ENCODE measurements at places on chromosomes 5 and 9. TPM values are rescaled to one million over a fixed set of nuclear protein-coding genes. Genes with fewer than 3 reads are reported as not detected.

Gene LMNB1
- 112 TPM for total RNA-seq

Gene CTNND2
- total RNA-seq: 0.12 TPM

Gene SPINK5
- total RNA-seq: not detected

Gene PHYHD1
- 21.2 TPM for total RNA-seq

Gene SYK
- total RNA-seq: 15.7 TPM

Gene FRRS1L
- total RNA-seq: 0.69 TPM

Gene CD72
- total RNA-seq: 0.51 TPM

Gene SLC44A1
- total RNA-seq: 21.2 TPM

Gene COMMD10
- total RNA-seq: 33.6 TPM

Gene NTNG2
- total RNA-seq: not detected

Gene MEIKIN
- not detected for total RNA-seq

GRCh38 chr5:56244627-56245026 is 11.5 kb upstream of the ANKRD55 start:
- no peak for DNase-seq

GRCh38 chr9:27441741-27442070 is 82.4 kb upstream of the IFNK start:
- DNase-seq: no peak

DNA sequence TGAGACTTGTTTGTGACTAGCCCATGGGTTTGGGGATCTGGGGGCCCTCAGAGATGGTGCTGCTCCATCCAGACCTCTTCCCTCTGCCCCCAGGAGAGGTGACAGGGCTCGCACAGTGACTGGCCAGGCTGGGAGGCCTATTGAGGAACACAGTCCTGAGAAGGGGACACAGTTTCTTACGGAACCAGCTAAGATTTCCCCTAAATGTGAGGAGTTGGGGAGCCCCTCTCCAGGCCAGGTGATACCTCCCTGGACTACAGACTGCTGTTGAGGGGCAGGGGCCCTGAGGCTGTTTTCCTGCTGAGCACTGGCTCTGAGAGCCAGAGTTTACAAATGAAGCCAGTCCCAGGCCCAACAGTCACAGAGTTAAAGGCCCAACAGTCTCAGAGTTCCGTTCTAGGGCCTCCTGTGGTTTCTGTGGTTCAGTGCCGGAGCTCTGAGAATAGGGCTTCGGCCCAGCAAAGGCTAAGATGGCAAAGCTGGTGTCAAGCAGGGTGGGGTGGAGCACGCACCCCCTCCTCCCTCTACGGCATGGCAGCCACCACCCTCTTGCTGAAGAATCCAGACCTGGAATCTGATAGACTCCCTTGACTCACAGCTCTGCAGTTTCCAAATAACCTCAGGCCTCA is 1.1 kb upstream of the SEMA4D start:
- no peak for DNase-seq

DNA sequence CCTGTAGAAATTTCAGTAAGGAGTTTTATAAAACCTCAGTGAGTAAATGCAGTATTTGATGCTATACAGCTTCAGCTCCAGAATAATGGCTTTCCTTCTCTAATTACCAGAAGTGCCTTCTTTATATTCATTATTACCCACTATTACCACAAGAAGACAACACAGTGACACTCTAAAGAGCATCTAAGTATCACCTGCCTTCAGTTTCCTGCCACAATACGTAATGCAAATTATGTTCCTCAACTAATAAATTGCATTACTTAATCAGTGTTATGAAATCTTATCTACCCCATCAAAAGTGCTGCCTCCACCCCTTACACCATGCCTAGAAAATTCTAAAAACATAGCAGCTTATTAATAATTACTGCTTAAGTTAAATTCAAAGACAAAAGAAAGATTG is 91.9 kb downstream of the TRPM6 start:
- DNase-seq: no peak

- no peak for DNase-seq
Observed at GRCh38 chr5:114056185-114056538, 305.7 kb upstream of the KCNN2 start.

GRCh38 chr9:97853844-97854695 is 1.0 kb downstream of the FOXE1 start:
- DNase-seq: no peak

DNA sequence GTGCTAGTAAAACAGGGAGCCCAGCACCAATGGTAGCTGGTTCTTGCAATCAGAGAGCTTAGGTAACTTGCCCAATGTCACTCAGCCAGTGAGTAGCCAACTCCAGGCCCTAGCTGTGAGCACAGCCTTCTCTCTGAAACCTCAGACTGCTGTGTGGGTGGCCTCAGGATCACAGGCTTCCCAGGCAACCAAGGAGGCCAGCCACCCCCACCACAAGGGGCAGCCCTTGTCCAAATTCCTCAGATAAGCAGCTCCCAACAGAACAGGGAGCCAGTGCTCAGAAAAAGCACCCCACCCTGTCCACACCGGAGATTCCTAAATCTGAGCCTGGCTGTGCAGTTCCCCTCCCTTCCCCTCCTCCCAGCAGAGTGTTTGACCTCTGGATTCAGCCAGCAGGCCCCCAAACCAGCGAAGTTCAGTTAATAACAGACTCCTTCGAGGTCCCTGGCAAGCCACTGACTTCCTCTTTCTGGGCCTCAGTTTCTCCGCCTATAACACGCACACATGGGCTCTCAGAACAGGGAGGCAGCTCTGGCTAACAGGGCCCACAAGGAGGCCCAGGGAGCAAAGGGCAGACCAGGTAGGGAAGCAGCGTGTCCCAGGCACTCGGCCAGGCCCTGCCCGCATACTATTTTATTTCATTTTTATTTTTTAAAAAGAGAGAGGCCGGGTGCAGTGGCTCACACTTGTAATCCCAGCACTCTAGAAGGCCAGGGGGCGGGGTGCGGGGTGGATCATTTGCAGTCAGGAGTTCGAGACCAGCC is 2.7 kb downstream of the EEIG1 start:
- no peak for DNase-seq

DNA sequence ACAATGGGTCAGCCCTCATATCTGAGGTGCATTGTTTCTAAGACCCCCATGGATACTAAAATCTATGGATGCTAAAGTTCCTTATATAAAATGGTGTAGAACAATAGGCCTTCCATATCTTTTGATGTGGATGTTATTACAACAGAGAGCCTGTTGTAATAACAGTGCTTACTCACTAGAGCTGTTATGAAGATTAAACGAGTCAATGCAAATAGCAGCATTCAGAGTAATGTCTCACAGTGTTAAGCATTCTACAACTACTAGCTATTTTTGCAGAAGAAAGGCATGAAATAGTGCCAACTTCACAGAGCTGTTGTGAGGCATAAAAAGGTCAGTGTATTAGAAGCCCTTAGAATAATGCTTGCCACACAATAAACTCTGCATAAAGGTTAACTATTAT is 13.0 kb downstream of the CHSY3 start:
- DNase-seq: no peak

GRCh38 chr9:116703634-116704033 is 16.5 kb downstream of the TRIM32 start:
- no peak for DNase-seq

GRCh38 chr5:127562252-127562651 is 44.8 kb downstream of the PRRC1 start:
- no peak for DNase-seq

DNA sequence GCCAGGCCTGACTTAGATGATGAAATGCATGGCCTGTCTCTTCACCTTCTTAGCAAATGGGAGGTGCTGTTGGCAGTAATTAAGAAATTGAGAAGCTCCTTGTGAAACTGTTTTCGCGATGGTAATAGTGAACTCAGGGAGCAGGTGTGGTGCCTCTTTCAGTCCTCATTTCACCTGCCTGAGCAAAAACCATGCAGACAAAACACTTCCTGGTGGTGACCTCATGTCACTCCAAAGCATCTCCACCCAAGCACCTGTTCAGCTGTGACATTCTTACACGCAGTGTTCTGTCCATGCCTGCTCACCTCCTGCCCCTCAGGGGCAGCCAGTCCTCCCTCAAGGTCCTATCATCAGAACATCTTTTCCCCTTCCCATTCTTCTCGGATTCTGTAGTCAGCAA is 146.5 kb downstream of the CD180 start:
- no peak for DNase-seq

DNA sequence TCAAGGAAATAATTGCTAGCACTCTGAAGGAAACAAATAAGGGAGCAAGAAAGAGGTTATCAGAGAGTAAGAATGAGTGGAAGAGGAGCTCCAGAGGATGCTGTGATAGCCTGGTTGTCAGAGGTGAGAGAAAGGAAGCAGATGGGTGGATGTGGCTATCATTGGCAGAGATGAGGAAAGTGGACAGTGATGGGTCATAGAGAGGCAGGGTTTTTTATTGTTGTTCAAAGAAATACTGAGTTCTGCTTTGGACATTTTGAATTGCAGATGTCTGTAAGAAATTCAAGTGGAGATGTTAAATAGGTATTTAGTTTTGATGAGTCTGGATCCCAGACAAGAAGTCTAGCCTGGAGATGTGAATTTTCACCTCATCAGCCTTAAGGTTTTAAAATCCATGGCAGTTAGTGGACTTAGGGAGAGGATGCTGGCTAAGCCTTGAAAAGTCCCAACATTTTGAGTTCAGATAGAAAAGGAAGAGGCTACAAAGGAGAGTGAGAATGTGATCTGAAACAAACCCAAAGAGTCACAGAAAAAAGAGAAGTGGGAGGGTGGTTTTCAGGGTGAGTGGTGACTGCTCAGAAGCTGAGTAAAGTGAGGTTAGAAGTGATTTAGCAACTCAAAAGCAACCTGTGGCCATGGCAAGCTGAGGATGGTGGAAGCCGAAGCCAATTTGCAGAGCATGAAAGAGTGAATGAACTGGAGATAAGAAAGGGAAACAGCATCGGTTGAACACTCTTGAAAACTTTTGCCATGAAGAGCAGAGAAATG is 50.4 kb downstream of the PPIC start:
- no peak for DNase-seq

GRCh38 chr5:1004461-1005248 is 3.9 kb upstream of the NKD2 start:
- no peak for DNase-seq

DNA sequence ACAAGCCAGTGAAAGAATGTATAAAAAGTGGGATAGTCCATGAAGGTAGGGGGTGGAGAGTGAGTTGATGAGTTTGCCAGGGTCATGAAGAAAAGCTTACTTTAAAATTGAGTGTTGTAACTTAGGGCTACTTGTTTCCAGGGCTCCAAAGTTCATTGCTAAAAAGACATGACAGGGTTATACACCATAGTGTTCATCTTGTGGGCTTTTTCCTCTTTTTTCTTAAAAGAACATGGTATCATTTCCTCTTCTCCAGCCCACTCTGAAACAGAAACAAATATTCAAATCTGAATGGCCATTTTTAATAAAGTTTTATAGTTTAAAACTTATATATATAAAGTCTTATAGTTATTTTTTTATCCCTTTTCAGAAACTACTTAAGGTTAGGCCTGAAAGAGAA is 115.7 kb upstream of the SMC2 start:
- DNase-seq: no peak

- DNase-seq: no peak
Observed at GRCh38 chr5:122339591-122339990, 27.6 kb downstream of the SNCAIP start.

GRCh38 chr5:4717446-4717845 is 422.7 kb upstream of the ADAMTS16 start:
- DNase-seq: no peak

GRCh38 chr5:131671994-131672655 is 37.1 kb upstream of the RAPGEF6 start:
- DNase-seq: no peak

DNA sequence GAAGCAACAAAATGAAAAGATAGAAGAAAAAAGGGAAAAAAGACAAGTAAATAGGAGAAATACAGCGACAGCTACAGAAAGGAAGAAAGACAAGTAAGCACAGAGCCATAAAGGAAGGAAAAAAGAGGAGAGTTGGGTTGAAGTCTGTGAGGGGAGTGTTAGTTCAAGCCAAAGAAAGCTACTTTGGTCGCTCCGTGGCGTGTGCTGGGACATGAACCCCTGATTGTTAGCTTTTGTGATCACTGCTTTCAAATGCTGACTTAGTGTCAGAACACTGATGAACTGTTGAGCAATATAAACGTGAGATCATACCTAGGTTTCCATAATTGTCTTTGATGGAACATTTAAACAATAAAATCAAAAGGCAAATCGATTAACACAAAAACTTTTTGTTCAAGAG is 370.1 kb downstream of the TMEM161B start:
- no peak for DNase-seq

DNA sequence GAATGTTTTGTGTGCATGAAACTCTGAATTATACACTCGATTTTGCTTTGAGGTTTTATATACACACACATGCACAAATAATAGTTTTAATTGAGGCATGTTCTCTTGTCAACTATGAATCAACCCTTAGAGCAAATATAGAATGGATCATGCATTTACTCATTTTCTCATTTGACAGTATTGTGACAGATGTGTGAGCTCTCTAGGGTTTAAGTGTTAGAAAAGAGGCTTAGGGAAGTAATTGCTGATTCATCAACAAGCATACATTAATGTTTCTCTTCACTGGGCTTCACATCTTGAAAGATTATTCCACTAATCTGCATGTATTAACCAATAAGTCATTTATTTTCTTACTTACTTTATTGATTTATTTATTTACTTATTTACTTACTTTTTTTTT is 1356.8 kb upstream of the ACO1 start:
- DNase-seq: no peak

GRCh38 chr5:150077996-150078801 is 8.2 kb downstream of the CSF1R start:
- no peak for DNase-seq

DNA sequence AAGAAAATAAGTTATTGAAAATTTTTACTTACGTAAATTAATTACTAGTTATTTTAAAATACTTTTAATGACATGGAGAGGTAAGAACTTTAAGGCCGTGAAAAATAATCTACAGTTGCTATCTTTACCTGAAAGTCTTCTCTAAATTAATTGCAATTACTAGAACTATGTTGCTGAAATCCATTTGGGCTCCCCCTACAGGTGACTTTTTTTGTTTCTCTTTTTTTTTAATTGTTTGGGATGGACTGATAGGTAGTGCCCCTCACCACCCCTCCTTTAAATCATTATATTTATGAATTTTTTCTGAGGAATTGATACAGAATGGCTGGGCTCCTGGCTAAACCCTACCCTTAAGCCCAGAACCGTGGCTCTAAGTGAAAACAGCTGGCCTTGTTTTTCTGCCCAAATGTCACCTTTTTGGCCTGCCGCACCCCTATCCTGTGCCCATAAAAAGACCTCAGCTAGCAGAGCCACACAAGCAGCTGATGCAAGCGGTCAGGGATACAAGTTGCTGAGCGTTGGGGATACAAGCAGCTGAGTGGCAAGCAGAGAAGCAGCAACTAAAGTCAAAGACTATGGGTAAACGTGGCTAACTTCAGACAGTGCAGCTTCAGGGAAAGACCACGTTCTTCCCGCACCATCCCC is 315.2 kb upstream of the ACO1 start:
- DNase-seq: no peak

DNA sequence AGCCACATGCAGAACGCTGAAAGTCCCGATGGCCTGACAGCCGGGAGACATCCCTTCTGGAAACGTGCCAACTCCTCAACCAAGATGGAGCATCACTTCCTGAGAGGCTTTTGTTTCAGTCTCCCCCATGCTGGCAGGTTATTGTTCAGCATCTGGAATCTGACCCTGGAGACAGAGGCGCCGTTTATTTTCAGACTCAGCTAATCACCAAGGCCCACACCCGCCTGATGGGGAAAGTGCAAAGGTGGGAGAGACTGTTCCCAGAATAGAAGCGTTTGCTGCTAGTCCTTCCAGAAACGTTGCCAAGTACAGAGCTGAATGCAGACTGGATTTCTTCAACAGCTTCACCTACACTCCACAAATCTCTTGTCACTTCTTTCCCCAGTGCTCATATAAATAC is 41.8 kb upstream of the S1PR3 start:
- no peak for DNase-seq

Data from epithelial cell of proximal tubule (primary cell).